ENCODE measurements at places on chromosomes 11 and 22.
A peak's percentile ranks its signal among the peaks of the same experiment; 100 is the strongest.

GRCh38 chr11:60971520-60971919 is at the start of gene CD6:
CD6 (plus strand) TSS chr11:60971680; CDS start chr11:60971866, 186 bp downstream.
- DNase-seq, result no peak

- DNase-seq, result no peak
These were observed 116.6 kb upstream of the NARS2 start for GRCh38 chr11:78691215-78691614.

DNA sequence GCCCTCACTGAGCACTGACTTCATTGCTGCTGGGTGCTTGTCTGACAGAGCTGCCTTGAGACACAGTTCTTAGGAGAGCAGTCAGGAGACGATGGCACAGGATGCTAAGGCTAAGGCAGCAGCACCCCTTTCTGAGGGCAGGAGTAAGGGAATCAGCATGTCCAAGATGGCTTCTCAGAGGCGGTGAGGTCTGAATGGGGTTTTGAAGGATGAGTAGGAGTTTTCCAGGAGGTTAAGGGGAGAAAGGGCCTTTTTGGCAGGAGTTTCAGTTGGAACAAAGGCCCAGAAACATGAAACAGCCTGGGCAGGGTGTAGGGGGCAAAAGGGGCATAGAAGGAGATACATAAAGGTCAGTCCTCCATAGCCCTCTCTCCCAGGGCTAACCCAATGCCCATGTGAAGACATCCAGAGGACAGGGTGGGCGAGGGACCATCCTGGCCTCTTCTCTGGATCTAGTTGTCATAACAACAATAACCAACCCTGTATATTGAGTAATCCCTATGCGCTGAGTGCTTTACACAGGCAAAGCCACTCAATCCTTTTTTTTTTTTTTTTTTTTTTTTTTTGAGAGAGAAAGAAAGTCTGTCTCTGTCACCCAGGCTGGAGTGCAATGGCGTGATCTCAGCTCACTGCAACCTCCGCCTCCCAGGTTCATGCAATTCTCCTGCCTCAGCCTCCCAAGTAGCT is 19.0 kb downstream of the CYTH4 start:
- no peak for DNase-seq

DNA sequence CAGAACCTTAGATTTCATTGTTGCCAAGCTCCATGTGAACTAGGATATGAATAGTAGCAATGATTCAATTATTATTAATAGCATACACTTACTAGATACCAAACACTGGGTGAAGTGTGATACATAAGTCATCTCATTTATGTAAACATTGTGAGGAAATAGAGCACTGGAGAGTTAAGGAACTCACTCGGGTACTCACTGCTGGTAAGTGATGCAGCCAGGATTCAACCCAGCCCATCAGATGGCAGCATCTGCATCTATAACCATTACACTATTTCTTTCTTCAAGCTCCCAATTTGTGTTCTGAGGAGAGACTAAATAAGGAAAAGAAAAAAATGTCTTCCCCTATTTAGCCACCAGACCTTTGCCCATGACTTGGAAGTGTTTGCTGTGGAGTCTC is 10.2 kb upstream of the ALG8 start:
- peak; percentile 67 for DNase-seq

DNA sequence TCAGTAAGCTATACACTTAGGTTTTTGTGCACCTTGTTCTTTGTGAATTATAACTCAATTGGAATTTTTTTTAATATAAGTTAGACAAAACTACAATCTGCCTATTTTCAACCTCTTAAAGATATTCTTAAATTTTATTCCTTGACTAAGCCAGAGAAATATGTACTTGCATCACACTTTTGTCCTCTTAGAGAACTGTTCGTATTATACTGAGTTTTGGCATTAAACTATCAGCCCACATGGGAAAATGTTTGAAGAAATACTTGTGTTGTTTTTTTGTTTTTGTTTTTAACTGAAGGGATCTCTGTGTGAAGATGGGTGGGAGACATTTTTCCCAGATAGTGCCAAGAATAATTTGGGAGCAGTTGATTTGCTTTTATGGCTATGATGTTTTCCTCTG is 25.3 kb downstream of the CEP295 start:
- DNase-seq, result no peak

DNA sequence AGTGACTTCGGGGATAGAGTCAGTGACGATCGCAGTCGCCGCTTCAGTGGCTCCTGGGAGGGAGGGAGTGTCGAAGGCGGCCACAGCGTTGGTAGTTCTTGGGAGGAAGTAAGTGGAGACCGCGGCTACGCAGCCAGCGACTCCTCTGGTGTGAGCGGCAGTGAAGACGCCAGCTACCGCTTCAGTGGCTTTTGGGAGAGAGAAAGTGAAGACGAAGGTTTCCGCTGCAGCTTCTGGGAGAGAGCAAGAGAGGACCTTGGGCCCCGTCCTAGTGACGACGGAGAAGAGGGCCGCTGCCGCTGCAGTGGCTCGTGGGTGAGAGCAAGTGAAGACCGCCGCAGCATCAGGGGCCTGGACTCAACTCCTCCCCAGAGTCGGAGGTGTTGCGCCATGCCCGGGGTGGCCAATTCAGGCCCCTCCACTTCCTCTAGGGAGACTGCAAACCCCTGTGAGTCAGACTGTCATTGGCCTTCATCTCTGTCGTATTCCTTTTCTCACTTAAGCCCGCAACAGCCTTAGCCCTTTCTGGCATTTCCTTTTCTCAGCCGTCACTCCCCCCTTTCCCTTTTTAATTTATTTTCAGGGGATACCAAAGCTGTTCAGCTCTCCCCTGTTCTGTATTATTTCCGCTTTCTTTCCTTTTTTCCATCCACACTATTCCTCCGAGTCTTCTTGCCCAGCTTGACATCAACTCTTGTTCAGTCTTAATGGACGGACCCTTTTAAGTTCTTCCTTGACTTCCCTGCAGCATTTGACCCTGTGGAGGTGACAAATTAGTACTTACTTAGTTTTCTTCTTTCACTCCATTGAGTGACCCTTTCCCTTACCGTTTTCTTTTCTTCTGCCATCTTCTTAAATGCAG is 1.0 kb downstream of the ANKRD42 start:
- DNase-seq, result no peak

DNA sequence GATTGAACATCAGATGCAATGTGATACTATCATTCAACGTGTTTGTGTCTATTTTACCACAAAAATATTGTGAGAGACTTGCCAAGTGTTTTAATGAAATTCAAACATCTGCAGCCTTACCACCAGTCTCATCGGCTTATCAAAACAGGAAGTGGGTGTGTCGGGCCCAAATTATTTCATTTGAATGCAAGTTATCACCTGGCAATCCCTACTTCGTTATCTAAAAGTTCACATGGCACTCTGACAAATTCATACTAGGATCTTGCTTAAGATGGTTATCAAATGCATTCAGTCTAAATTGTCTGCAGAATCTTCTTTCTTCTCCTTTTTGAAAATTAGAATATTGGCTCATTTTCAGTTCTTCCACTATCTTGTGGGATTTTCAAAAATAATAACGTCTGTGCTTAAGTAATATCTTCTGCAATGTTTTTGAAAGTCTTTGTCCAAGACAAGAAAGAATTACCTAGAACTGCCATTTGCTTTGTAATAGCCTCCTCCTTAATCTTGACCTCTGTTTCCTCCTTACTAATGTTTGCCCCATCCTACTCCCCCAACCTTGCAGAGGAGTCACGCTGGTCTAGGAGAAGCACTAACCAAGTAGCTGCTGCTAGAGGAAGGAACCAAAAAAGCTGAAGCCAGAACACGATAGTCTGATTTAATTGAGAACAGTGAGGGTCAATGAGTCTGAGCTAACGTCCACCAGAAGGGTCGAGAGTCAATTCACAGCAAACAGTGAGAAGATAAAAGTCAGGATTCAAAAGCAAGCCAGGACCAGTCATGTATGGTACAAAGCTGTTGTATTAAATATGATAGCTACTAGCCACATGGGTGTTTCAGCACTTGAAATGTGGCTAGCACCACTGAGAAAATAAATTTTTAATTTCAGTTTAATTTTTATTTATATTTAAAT is 10.2 kb upstream of the BIRC3 start:
- DNase-seq, result no peak

GRCh38 chr11:68127714-68128681 is 6.8 kb upstream of the CHKA start:
- DNase-seq, result no peak

DNA sequence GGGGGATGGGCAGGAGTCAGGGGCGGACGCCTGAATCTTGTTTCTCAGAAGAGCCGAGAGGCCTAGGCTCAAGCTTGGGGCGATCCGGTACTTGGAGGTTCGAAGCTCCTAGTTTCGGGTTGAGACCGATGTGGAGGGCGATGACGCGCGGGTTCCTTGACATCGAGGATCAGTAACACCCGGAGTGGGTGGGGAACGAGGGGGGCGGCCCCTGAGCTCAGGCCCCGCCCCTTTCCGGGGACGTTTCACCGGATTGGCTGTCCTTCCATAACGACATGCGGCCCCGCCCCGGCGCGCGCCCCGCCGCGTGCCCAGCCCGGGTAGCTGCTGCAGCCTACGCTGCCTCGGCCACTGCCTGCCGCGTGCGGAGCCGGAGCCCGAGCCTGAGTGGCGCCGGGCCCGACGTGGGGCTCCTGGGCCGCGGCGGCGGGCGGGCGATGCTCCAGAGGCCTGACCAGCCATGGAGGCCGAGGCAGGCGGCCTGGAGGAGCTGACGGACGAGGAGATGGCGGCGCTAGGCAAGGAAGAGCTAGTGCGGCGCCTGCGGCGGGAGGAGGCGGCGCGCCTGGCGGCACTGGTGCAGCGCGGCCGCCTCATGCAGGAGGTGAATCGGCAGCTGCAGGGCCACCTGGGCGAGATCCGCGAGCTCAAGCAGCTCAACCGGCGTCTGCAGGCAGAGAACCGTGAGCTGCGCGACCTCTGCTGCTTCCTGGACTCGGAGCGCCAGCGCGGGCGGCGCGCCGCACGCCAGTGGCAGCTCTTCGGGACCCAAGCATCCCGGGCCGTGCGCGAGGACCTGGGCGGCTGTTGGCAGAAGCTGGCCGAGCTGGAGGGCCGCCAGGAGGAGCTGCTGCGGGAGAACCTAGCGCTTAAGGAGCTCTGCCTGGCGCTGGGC is at the start of gene CCDC85B:
TSS of gene CCDC85B (plus strand) at position 350 of the 895 bp plus-strand sequence. CDS start at position 461, 111 bp downstream.
- DNase-seq, result no peak

DNA sequence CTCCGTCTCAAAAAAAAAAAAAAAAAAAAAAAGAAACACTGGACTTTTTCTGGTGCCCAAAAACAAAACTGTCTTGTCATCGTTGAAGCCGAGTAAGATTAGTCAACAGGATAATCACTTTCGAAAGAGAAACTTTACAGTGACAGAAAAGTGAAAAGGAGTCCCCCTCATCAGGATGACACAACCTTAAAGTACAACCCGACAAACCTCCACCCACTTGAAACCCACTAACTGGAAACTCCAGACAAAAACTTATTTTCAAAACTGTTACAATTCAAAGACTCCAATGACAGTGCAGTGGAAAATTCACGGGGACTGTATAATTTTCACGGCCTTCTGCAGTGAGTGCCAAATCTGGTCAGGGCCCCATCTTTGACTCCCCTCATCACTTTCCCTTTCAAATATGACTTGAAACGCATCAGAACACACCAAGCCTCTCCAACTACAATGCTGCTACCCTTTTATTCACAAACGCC is 1.3 kb downstream of the DENND5A start:
- no peak for DNase-seq

DNA sequence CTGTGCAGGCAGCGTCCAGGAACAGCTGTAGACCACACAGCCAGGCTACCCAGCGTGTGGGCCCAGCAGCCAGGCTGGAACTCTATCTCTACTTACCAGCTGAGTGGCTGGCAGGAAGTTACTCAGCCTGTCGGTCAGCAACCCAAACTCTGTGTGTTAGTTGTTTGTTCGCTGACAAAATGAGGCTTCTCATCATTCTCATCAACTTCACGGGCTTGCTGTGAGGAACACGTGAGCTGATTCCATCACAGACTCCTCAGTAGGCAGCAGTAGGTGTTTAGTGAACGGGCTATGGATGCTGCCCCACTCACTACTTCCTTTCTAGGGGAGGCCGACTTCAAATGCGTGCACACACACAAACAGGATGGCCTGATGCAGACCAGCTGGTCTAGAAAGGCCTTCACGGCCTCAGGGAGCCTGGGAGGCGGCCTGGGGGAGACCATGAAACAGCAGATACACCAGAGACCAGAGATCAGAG is 830 bp upstream of the SPDYC start:
- DNase-seq, result no peak

- DNase-seq, result no peak
These were observed 32.3 kb upstream of the OR56A1 start for GRCh38 chr11:6062691-6063358.

DNA sequence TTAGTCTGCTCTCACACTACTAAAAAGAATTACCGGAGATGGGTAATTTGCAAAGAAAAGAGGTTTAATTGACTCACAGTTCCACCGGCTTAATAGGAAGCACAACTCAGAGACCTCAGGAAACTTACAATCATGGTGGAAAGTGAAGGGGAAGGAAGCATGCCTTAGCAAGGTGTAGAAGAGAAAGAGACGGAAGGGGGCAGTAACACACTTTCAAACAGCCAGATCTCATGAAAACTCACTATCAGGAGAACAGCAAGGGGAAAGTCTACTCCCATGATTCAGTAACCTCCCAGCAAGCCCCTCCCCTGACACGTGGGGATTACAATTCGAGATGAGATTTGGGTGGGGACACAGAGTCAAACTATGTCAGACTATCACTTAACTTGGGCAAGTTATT is 236.6 kb upstream of the ANO3 start:
- DNase-seq, result no peak
